ENCODE measurements at places on chromosomes 1 and 21.

DNA sequence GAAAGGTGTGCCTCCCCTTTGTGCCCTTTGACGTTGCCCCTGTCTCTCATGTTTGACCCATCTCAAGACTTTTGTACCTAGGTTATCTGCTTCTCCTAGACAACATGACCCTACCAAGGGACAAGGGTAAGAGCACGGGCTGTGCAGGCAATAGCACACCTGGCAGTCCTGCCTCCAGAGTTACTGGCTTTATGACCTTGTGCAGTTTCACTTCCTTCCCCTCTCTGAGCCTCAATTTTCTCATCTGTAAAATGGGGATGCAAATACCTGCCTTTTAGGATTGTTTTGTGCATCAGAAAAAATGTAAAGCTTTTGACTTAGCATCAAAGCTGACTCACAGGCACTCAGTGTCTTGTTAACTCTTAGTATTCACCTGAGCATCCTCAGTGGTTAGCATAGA is 36.4 kb downstream of the ELK4 start:
- peaks cover 19% of the 10 kb centered on the region for H3K36me3 ChIP-seq
- no peaks in the 10 kb centered on the region for H3K27me3 ChIP-seq
- peak overlapping the region; percentile 26 for H3K27ac ChIP-seq
- peaks cover 33% of the 10 kb centered on the region for H3K4me1 ChIP-seq

- H3K4me3 ChIP-seq, result no peak overlapping the region
- no peak for DNase-seq
- no peaks in the 10 kb centered on the region for H3K4me1 ChIP-seq
- H3K36me3 ChIP-seq, result peaks cover 1% of the 10 kb centered on the region
These were observed 579.2 kb downstream of the PTPRC start for GRCh38 chr1:199218065-199218464.

GRCh38 chr21:42237577-42237976 is 18.6 kb downstream of the ABCG1 start:
- H3K4me3 ChIP-seq, result peak overlapping the region; percentile 69
- H3K27me3 ChIP-seq, result no peaks in the 10 kb centered on the region
- peaks cover 58% of the 10 kb centered on the region for H3K4me1 ChIP-seq
- H3K36me3 ChIP-seq, result no peaks in the 10 kb centered on the region

DNA sequence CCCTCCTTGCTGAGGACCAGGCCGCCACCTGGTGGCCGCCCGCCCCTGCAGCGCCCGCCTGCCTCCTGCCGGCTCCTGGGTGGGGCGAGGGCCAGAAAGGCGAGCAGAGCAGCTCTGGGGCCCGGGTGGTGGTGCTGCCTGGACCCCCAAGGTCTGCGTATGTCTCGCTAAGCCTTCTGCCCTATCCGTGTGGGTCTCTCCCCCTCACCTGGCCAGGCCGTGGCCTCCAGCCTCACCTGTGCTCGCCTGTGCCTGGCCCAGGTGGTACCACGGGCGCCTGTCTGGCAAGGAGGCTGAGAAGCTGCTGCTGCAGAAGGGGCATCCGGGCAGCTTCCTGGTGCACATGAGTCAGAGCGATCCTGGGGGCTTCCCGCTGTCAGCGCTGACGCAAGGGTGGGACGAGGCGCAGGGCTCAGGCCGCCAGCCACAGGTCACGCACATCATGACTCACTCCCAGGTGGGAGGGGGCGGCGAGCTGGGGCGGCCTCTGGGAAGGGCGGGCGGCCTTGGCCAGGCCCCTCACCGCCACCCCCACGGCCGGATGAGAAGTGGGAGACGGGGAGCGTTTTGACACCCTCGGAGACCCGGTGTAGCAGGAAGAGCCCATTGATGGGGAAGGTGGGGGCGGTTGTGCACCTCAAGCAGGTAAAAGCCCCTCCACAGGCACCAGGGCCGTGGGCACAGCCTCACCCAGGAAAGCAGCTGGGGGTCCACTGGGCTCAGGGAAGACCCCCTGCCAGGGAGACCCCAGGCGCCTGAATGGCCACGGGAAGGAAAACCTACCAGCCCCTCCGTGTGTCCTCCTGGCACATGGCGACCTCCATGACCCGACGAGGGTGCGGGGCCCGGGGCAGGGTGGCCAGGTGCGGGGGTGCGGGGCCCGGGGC is 9.9 kb downstream of the RNF223 start:
- no peaks in the 10 kb centered on the region for H3K27me3 ChIP-seq
- peak overlapping the region; percentile 87 for H3K4me3 ChIP-seq
- peaks cover 11% of the 10 kb centered on the region for H3K36me3 ChIP-seq
- DNase-seq, result peak; percentile 89
- peak overlapping the region; percentile 78 for H3K27ac ChIP-seq

- H3K27ac ChIP-seq, result no peak overlapping the region
- H3K4me1 ChIP-seq, result no peaks in the 10 kb centered on the region
- no peaks in the 10 kb centered on the region for H3K36me3 ChIP-seq
- no peak for DNase-seq
- H3K27me3 ChIP-seq, result no peaks in the 10 kb centered on the region
These were observed 13.4 kb downstream of the HYI start for GRCh38 chr1:43440358-43440757.

DNA sequence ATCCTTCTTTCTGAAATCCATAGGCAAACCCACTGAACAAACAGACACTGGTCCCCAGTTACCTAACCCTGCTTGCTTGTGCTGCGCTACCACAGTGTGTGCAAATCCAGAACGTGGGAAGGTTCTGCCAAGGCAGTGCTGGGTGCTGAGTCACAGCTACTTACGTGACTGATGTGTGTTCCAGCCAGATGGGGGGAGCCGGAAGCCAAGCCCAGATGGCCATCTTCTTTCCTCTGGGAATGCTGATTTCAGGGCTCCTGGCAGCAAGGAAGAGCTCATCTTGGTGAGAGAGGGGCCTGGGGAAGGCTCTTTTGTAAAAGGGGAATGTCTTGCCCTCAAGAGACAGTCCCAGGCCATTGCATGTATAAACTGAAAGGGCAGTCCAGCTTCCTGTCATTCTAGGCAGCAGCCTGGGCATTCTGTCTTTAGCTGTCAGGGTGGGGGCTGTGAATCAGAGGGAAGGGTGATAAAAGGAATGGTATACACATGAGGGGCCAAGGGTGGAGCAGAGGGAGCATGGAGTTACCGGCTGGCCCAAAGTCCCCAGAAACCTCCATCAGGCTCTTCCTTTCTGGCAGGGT is 54.1 kb downstream of the CD46 start:
- no peaks in the 10 kb centered on the region for H3K27me3 ChIP-seq
- H3K36me3 ChIP-seq, result peaks cover 25% of the 10 kb centered on the region
- peaks cover 24% of the 10 kb centered on the region for H3K4me1 ChIP-seq
- no peak overlapping the region for H3K27ac ChIP-seq
- no peak for DNase-seq

- H3K4me3 ChIP-seq, result no peak overlapping the region
- no peak overlapping the region for H3K27ac ChIP-seq
- H3K36me3 ChIP-seq, result peaks cover 29% of the 10 kb centered on the region
- DNase-seq, result no peak
These were observed 16.3 kb downstream of the SETD4 start for GRCh38 chr21:36044056-36044455.

- peaks cover 2% of the 10 kb centered on the region for H3K27me3 ChIP-seq
- DNase-seq, result no peak
- no peak overlapping the region for H3K27ac ChIP-seq
These were observed 62.5 kb downstream of the SLC16A1 start for GRCh38 chr1:112893288-112894009.

GRCh38 chr1:221239792-221240191 is 360.5 kb downstream of the HLX start:
- no peak for DNase-seq
- no peaks in the 10 kb centered on the region for H3K36me3 ChIP-seq
- H3K4me3 ChIP-seq, result no peak overlapping the region
- H3K4me1 ChIP-seq, result no peaks in the 10 kb centered on the region

DNA sequence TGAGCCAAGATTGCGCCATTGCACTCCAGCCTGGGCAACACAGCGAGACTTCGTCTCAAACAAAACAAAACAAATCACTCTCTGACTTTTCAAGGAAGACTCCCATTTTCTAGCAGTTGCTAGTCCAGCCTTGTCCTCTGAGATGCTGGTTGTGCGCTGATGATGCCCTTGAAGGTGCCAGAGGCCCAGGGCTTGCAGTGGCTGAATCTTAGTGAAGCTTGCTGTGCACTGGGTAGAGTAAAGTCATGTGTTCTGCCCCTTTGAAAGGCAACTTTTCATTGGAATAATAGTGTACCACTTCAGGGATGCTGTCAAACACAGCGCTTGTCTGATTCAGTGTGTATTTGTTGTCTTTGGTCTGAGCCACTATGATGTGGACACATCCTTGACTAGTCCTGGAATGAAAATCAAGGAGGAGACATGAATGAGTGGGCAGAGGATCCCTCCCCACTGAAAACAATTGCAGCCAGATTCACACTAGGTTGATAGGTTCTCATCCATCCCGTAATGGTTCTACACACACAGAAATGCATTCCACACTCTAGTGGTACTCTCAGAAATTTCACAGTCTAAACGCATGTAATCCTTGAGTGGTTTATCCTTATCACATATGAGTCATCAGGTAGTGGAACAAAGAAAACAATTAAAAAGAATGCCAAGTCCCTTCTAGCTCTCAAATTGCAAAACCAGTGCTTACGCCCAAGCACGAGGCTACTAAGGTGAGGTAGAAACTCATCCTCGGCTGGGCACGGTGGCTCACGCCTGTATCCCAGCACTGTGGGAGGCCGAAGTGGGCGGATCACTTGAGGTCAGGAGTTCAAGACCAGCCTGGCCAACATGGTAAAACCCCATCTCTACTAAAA is 17.8 kb upstream of the TDRD10 start:
- DNase-seq, result no peak
- H3K4me3 ChIP-seq, result no peak overlapping the region
- peaks cover 3% of the 10 kb centered on the region for H3K4me1 ChIP-seq

Data from activated naive CD8-positive, alpha-beta T cell treated with anti-CD3 and anti-CD28 coated beads, Interleukin-2, amount 10 ng/mL, durations not matched to agents 7 days and 5 days (primary cell).